ENCODE measurements at places on chromosomes 2 and 18.

GRCh38 chr2:100141906-100142305 is 484 bp downstream of the AFF3 start:
- no peak for DNase-seq

DNA sequence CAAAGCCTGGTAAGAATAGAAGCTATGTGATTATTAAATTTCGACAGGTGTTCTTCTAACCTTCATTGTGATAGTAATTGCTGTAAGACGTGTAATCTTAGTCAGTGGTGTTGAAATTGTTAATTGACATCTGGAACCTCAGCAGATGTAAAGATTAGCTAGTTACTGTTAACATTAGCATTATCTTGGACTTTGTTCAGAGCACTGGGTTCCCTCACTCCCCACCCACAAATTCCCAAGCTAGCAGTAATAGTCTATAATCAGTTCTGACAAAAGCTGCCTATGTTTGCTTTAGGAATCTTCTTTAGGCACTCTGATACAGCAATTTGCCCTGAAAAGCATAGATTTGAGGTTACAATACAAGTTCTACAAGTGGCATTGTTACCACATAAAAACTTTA is 233.7 kb downstream of the EN1 start:
- DNase-seq = no peak

GRCh38 chr2:240462073-240462706 is 26.7 kb downstream of the GPC1 start:
- DNase-seq = no peak

DNA sequence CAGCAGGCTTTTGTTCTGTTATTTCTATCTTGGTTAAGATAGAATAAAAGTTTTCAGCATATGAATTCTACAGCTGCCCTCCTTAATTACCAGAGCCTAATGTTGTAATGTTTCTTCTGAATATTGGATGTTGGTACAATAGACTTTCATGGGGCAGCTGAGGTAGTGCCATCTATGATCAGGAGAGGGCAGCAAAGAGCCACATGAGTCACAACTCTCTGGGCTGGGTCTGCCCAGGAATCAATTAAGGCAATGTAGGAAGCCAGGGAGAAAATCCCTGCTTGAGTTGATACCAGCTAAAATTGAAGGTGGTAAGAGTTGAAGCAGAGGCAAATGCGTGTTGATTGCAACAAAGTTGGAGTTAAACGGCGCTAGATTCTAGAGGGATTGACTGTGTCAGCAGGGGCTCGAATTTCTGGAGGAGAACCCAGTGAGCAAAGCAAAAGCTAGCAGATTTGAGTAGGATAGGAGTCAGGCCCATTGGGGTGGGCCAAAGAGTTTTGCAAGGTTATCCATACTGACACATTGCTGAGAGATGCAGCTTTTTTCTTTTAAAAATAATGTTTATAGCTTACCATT is 10.6 kb upstream of the MC5R start:
- peak; percentile 83 for DNase-seq

DNA sequence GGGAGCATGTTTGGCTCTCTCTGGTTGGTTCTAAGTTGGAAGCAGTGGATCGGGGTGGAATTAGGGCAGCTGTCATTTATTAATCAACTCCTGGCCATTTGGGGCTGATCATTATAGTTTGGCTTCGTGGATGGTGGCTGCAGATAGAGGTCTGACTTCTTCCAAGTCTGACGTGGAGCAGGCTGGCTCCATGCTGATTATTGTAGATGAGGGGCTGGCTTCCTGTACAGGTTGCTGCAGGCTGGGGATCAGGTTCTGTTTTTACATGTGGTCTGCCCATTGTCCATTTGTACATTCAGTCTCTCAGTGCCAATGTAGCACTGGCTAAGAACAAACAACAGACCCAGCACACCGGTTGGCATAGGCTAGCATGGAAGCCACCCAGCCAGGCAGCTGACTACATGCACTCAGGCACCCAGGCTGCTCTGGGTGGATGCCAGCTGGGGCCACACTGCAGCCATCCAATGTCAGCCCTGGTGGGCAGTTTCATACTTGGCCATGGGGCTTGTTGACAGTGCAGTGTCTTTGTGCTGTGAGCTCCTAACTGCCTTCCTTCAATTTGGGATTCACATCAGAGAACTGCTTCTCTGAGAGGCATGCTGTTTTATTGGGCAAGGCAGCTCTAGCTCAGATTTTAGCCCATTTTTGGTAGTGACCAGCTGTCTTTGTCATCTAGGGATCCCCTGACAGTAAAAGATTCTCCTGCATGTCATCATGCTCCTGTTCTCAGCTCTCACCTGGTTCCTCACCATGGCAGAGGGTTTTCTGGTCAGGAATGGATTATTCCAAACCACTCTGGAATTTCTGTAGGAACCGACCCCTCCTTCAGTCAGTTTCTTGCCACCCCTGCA is 25.4 kb downstream of the NPAS2 start:
- no peak for DNase-seq

DNA sequence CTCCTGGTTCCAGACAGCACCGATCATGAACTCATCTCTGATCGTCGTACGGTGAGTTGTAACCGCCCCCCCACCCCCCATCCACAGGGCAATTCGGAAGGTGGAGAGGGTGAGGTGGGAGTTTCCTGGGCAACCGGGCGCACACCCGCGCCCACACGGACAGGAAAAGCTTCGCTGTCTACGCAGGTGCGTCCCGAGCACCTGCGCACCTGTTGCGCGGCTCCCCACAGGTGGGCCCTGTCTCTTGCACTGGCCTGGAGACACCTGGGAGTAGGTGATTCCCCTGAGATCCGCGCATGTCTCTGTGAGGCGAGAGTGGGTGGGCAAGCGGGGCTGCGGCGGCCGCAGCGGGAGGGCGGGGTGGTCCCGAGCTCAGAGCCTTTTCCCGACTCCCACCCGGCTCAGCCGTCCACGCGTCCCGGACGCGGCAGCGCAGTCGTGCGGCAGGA is 459 bp upstream of the ATP6V1C2 start:
- no peak for DNase-seq

DNA sequence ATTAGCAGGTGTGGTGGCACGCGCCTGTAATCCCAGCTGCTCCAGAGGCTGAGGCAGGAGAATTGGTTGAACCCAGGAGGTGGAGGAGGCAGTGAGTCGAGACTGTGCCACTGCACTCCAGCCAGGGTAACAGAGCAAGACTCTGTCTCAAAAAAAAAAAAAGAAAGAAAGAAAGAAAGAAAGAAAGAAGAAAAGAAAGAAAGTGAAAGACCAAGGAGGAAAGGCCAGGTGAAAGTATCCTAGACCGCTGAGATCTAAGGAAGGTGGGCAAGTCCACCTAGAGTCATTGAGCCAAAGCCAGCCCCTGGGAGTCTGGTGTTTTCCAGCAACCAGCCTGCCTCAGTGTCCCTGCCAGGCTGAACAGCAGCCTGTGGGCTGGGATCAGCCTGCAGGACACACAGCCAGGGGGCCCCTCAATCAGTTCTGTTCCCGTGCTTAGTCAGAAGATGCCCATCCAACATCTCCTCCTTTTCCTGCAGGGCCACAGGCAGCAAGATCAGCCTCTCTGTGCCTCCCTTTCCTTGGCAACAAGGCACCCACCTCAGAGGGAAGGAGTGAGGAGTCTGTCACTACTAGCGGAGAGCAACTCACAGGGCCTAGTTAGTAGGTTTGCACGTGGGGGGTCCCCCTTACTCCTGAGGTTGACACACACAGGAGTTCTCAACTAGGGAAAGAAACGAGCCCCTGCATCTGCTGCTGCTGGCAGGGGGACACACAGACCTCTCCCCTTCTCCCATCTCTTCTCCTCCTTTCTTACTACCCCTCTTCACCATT is 64.1 kb downstream of the SMAD7 start:
- no peak for DNase-seq

DNA sequence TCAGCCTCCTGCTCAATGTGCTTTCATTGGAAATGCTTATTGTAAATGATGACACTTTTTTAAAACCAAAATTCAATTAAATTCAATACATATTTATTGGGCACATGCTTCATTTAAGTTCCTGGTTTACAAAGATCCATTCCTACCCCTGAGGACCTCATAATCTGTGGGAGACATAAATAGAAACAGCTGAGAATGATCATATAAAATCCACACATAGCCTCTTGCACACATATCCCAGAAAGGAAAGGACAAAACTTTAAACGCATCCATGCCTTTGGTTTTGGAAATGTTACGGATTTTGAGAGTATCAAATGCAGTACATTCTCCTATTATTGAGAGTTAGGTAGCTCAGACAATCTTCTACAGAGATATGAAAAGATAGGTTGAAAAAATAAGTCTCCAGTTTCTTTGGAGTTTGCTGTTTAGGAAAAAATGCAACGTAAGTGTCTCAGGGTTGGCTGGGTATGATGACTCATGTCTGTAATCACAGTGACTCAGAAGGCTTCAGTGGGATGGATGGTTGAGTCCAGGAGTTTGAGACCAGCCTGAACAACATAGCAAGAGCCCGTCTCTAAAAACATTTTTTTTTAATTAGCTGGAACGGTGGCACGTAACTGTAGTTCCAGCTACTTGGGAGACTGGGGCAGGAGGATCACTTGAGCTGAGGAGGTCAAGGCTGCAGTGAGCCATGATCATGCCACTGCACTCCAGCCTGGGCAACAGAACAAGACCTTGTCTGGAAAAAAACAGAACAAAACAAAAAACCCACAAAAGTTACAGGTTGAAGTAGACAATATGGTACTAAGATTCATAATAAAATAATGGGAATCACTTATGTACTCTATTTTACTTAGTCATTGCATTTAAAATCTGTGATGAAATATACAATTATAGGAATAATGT is 3.9 kb upstream of the PRELID3A start:
- no peak for DNase-seq
